Right atrium auricular region (tissue), 2 donors: ENCODE measurements at places on chromosomes 2 and 18. TPM values are rescaled to one million over a fixed set of nuclear protein-coding genes. Genes with fewer than 3 reads are reported as not detected.

DNA sequence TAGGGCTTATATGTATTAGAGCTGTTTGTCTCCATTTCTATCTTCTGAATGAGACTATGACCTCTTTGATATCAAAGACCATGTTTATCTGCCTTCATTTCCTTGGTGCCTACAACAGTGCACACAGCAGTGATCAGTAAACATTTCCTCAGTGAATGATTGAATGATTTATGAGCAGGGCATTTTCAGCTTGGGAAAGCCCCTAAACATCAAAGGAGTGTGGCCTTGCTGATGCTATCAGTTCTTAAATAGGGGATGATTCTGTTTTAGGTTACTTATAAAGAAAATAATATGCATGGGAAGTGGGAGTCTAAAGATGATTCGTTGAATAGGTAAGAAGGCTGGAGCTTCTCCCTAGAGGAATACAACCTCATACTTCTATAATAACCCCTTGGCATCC is 425.3 kb downstream of the ZNF521 start:
- DNase-seq: no peak
- H3K36me3 ChIP-seq: no peaks in the 10 kb centered on the region
- no peak overlapping the region for H3K4me3 ChIP-seq
- no peaks in the 10 kb centered on the region for H3K4me1 ChIP-seq

GRCh38 chr2:239937866-239938640 is 87.1 kb downstream of the NDUFA10 start:
- peaks cover 8% of the 10 kb centered on the region for H3K4me1 ChIP-seq
- H3K36me3 ChIP-seq: no peaks in the 10 kb centered on the region
- H3K27ac ChIP-seq: no peak overlapping the region
- no peaks in the 10 kb centered on the region for H3K27me3 ChIP-seq

GRCh38 chr2:190043441-190043840 is 19.1 kb downstream of the MSTN start:
- H3K4me1 ChIP-seq: no peaks in the 10 kb centered on the region
- no peaks in the 10 kb centered on the region for H3K27me3 ChIP-seq
- H3K36me3 ChIP-seq: no peaks in the 10 kb centered on the region
- no peak overlapping the region for H3K4me3 ChIP-seq

DNA sequence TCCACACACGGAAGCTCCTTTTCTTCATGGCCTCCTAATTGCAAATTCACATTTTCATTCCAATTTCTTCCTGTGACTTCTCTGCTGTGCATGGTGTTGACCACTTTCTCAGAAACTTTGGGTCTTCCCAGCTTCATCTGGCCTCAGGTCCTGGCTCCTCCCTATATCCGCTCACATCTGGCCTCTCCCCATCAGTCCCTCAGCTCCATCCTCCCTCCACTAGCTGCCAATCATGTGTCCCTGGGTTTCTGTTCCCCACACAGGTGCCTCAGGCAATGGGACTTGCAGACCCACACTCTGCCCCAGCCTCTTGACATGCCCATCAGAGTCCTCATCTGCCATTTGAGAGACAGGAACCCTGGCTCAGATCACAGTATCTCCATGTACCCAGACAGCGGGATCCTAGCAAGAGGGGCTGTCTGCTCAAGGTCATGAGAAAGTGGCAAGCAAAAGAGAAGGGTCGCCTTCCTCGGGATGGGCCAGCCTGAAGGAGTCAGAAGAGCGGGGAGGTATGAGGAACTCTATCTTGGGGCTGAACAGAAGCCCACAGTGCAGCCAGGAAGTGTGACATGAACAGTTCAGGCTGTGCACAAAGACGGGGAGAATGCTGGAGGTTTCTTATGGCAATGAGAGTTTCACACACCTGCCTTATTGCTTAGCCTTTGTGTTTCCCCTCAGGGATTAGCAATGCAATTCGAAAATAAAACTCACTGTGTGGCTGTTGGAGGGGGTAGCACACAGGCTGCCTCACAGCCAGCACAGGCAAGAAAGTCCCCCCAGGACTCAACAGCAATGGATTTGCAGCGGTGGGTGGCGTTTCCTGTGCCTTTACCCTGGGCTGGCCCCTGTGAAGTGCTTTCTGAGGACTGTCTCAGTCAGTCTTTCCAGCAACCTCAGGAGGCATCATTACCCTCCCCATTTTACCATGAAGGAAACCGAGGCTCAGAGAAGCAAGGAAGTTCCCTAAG is 69.5 kb downstream of the COPS8 start:
- peak overlapping the region; percentile 57 for H3K27ac ChIP-seq
- peaks cover 14% of the 10 kb centered on the region for H3K4me1 ChIP-seq
- H3K4me3 ChIP-seq: no peak overlapping the region
- H3K27me3 ChIP-seq: no peaks in the 10 kb centered on the region
- DNase-seq: no peak

DNA sequence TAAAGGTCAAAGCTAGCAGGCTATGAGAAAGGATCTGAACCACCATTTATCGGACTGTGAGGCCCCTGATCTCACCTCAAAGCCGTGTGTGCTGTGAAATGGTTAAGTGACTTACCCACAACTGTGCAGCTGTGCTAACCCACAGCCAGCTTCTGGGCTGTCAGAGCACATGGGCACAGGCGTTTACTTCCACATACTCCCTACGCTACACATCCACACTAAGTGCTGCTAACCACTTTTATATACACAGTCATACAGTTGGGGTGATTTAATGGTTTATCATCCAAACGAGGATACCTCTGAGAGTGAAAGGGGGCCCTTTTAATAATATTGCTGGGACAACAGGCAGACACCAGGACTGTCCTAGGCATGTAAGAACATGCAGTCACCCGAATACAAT is 37.3 kb downstream of the CYRIA start:
- no peak overlapping the region for H3K4me3 ChIP-seq
- H3K27me3 ChIP-seq: no peaks in the 10 kb centered on the region

DNA sequence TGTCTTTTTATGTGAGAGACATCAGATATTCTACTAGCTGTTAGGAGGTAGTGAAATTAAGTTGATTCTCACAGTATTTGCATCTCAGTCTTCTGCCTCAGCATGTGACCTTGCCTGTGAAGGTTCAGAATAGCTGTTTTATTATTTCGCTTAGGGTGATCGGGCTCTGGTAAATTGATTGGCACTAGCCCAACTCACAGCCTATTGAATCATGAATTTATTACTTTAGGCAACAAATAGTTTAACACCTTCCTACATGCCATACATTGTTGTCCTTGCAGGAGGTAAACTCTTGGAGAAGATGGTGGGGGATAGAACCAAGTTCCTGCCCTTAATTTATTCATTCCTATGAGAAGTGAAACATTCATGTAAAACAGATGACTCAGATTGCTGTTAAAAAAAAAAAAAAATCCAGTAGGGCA is 101.9 kb downstream of the GPD2 start:
- H3K27ac ChIP-seq: no peak overlapping the region
- no peaks in the 10 kb centered on the region for H3K36me3 ChIP-seq
- no peak for DNase-seq
- H3K4me3 ChIP-seq: no peak overlapping the region
- no peaks in the 10 kb centered on the region for H3K27me3 ChIP-seq

The FABP1 gene
- total RNA-seq: not detected

The CACNB4 gene
- 0.90 TPM for total RNA-seq

DNA sequence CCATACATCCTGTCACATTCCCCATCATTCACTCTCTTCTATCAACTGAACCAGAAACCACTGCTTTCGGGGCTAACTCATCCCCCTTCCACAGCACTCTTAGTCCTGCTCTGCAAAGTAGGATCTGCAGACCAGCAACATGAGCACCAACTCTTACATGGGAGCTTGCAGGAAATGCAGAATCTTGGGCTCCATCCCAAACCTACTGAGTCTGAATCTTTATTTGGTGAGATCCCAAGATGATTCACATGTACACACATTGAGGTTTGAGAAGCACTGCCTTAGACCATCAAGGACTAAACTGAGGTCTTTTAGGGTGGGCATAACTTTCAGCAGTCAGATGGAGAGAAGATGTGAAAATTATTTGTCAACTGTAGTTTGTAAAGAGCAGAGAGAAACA is 235.6 kb upstream of the EPHA4 start:
- no peak overlapping the region for H3K27ac ChIP-seq
- DNase-seq: no peak
- no peaks in the 10 kb centered on the region for H3K4me1 ChIP-seq
- no peaks in the 10 kb centered on the region for H3K27me3 ChIP-seq
- H3K36me3 ChIP-seq: no peaks in the 10 kb centered on the region

The TTL gene
- total RNA-seq: 24.9 TPM

DNA sequence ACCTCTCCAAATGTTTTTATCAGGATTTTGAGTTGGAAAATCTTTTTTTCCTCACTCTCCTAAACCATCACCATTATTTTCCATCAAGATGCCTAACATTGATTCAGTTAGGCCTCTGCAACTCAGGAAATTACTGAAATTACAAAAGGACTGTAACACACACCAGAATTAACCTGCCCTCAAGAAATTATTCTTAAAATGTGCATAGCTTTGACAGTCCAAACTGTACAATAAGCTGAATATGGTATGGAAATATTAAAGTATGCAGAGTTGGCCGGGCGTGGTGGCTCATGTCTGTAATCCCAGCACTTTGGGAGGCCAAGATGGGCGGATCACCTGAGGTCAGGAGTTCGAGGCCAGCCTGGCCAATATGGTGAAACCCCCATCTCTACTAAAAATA is 50.2 kb upstream of the PHLPP1 start:
- H3K4me1 ChIP-seq: no peaks in the 10 kb centered on the region
- DNase-seq: no peak
- H3K36me3 ChIP-seq: no peaks in the 10 kb centered on the region
- no peak overlapping the region for H3K4me3 ChIP-seq
- no peak overlapping the region for H3K27ac ChIP-seq
- H3K27me3 ChIP-seq: no peaks in the 10 kb centered on the region

GRCh38 chr2:65550246-65550645 is 117.8 kb upstream of the SPRED2 start:
- no peak overlapping the region for H3K27ac ChIP-seq
- no peak overlapping the region for H3K4me3 ChIP-seq
- H3K4me1 ChIP-seq: no peaks in the 10 kb centered on the region
- DNase-seq: no peak

DNA sequence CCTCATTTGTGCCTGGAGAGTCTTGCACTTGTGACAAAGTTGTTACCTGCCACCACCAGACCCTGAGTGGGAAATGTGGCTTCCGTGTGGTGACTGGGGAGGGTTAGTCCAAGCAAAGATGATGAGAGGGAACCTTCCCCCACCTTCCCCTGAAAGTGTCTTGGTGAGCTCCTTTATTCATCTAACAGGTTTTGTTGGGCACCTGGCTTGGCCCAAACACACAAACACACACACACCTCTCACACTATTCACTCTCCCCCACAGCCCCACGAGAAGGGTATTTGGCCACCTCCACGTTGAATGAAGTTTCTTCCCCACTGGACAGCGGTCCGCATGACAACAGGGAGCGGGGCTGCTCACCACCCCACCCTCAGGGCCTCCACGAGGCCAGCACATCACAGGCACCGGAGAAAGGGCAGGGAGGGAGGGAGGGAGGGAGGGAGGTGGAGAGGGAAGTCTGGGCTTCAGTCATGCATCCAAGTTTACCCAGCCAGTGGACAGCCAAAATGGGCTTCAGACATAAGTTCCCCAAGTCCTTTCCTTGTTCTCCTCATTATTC is 1.4 kb downstream of the CIB4 start:
- no peak for DNase-seq
- no peak overlapping the region for H3K27ac ChIP-seq
- no peak overlapping the region for H3K4me3 ChIP-seq
- H3K27me3 ChIP-seq: no peaks in the 10 kb centered on the region

DNA sequence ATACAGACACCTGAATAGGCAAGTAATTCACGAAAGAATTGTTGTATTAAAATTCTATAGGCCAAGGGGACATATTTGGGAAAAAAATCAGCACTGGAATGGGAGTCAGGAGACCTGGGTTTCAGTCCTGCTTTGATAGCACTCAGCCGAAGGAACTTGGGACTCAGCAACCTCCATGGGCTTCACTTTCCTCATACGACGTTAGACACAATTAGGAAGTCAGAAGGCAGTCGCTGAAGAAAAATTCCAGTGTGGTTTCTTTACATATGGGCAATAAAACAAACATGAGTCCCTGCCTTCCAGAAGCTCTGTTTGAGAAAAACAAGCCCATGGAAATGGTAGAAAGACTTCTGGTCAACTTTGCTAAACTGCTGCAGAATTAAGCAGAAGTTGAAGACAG is 15.1 kb upstream of the CYRIA start:
- H3K36me3 ChIP-seq: no peaks in the 10 kb centered on the region
- no peak overlapping the region for H3K27ac ChIP-seq
- no peaks in the 10 kb centered on the region for H3K27me3 ChIP-seq
- no peaks in the 10 kb centered on the region for H3K4me1 ChIP-seq
